Adrenal gland (tissue), 19 donors: ENCODE measurements at places on chromosomes 13 and 19.

DNA sequence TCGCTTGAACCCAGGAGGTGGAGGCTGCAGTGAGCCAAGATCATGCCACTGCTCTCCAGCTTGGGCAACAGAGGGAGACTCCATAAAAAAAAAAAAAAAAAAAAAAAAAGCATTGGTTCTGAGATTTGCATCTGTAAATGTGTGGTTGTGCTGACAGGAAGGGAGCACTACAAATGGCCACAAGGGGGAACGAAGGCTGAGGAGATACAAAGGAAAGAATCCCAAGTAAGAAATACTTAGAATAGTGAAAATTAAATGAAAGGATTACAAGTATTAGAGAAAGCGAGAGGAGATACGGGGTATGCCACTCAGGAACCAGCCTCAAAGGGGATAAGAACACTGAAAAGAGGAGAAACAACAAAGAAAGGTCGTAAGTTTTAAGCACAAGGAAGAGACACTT is 284.9 kb downstream of the KLF12 start:
- DNase-seq, result no peak

DNA sequence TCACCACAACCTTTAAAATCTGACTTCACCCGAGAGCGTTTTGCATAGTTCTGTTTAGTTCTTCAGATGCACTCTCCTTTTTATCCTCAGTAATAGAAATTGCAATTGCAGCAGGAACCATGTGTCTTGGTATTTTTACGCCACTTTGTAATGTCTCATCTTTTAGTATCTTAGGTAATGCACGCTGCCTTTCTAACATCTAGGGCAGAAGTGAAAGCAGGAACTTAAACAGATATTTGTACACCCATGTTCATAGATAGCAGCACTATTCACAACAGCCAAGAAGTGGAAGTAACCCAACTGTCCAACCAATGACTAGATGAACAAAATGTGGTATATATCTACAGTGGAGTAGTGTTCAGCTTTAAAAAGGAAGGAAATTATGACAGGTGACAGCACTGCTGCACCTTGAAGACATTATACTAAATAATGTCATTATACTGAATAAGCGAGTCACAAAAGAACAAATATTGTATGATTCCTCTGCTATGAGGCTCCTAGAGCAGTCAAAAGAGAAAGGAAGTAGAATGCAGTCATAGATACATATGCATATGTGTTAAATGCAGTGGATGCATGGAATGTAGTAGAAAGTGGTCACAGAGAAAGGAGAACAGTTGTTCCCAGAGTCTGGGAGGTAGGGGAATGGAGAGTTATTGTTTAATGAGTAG is 105.9 kb upstream of the GJB6 start:
- DNase-seq, result no peak

DNA sequence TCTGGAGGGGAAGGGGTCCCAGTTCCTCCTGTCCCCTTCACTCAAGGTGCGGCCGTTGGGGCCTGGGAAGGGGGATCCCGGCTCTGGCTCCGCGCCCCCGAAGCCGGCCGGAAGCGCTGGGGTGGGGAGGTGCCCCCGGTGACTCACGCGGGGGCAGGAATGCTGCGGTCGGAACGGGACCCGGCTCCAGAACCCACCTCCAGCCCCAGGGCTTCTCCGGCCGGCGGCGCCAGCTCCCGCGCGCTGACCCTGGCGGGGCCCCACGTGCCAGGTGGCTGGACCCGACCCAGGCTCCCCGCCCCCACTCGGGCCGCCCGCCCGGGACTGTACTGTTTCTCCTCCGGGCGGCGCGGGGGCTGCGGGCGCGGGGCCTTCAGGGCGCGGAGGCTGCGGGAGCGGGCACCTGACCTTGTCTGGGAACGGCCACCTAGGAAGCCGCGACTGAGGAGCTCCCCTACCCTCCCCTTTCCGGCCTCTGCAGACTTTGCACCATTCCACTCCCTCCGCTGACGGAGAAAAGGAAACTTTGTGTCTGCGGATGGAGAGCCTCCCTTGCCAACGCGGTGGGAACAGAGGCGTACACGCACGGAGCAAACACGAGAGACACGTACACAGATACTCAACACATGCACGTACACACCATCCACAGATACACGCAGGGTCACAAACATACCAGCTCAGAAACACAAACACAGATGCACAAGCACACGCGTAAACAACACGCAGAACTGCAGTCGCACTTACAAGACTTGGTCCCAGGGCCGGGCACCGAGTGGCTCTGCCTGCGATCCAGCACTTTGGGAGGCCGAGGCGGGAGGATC is 7.2 kb downstream of the AXL start:
- peak; percentile 84 for DNase-seq

GRCh38 chr19:8333767-8334457 is 9.2 kb downstream of the KANK3 start:
- no peak for DNase-seq

DNA sequence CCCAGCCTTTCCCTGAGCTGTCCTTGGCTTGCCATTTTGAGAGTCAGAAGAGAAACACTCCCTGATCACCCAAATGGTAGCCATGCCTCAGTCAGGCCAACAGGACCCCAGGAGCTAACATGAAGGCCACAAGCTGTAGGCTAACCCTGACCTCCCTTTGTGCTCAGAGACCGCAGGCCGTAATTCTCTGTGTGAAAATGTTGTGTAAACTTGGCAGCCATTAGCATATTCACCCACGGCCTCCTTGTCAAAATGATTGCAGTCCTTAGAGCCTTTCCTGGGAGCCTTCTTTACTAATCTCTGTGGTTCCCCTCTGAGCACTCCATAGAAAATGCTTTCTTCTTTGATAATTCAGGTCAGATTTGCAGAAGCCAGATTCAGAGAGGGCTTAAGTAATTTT is 418.9 kb downstream of the COG6 start:
- DNase-seq, result no peak
